ENCODE measurements at places on chromosomes 2 and 18.

DNA sequence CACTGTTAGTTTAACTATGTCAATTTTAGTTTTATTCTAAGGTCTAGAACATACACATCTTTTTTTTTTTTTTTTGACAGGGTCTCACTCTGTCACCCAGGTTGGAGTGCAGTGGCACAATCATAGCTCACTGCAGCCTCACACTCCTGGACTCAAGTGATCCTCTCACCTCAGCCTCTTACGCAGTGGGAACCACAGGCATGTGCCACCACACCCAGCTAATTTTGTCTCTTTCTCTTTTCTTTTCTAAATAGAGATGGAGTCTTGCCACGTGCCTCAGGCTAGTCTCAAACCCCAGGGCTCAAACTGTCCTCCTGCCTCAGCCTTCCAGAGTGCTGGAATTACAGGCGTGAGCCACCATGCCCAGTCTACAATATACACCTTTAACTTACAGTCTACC lies 69.5 kb upstream of the CHRNA1 start:
- no peak for DNase-seq

- DNase-seq = peak; percentile 66
Observed at GRCh38 chr2:11669454-11670291, at the start of gene NTSR2. NTSR2 (minus strand) TSS chr2:11670195; CDS start chr2:11670129, 66 bp downstream.

GRCh38 chr2:39851651-39852110 lies 72.6 kb upstream of the THUMPD2 start:
- DNase-seq = no peak

DNA sequence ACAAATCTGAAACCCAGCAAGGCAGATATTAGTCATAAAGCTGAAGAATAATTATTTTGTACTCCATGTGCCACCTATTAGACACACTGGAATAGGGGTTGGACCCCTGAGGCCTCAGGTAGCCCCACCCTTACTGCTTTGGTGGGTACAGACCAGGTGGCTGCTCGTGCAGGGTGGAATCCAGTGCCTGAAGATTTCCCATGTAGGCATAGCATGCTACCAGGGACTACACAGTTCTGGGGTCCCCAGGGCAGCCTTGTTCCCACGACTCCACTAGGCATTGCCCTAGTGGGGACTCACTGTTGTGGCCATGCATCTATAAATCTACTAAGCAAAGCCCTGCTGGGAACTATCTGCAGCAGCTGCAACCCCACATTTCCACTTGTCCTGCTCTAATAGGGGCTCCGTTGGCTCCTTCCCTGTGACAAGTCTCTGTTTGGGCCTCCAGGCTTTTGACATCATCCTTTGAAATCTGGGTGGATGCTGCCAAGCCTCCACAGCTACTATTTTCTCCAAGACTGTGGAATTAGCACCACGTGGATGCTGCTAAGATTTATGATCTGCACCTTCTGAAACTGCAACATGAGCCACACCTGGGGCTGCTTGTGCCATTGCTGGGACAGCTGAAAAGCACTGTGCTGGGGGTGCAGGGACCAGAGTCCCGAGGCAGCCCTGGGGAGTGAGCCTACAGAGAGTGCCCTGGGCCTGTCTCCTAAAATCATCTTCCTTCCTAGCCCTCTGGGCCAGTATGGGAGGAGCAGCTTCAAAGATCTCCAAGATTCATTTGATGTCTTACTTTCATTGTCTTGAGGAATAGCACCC lies 303.8 kb downstream of the FSIP2 start:
- no peak for DNase-seq

GRCh38 chr2:47014564-47015051 lies 99.0 kb upstream of the MCFD2 start:
- DNase-seq = no peak

DNA sequence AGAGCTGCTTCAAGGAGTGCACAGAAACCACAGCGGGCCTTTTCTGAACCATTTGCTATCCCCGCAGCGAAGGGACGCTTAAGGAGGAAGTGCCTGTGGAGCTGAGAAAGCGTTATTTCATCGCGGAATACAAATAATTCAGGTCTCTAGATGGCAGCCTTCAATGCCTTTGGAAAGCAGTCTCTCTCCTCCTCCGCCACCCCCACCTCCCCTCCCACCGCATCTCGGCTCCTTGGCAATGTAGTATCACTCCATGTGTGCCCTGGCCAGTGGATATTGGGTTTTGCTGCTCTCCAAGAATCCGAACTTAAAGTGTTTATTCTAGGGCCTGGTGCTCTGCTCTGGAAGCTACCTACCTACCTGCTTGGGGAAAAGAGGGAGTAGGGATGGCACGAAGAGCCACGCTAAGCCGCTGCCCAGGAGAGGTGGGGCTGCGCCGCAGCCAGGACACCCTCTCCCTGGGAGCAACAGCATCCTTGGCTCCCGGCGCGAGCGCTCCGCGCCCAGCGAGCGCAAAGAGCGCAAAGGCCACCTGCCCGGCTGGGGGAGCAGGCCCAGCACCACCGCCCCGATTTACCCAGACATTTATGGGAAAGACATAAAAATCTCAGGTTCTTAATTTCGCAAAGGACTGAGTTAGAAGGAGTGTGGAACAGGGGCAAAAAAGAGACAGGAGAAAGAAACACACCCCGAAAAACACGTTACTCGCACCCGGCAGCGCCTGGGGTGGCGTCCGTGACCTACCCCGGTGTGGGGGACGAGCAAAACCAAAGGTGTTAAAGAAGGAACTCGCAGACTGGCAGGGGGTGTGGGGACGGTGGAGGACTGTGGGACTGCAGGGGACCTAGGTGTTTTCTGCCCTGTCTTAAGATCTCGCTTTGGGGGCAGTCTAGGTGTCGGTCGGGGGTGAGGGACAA lies 1.0 kb downstream of the SPHKAP start:
- DNase-seq = no peak

DNA sequence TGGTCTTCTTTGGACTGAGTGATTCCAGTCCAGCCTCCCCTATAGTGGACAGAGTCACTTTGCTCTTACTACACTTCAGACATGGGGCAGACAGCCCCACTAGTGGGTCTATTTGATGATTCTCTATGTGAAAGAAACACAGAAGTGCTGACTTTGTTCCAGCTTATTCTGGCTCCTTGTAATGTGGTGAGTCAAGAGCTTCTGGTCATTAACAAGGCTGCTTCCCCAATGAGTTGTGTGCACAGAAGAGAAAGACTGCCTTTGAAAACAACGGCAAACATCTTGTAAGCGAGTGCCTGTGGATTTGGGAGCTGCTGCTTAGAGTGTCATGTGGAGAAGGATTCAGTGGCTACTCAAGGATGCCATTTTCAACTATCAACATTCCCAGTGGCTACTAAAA lies 39.1 kb downstream of the RMC1 start:
- DNase-seq = no peak

- DNase-seq = peak; percentile 5
Observed at GRCh38 chr2:163878718-163879117, 142.9 kb upstream of the FIGN start.

DNA sequence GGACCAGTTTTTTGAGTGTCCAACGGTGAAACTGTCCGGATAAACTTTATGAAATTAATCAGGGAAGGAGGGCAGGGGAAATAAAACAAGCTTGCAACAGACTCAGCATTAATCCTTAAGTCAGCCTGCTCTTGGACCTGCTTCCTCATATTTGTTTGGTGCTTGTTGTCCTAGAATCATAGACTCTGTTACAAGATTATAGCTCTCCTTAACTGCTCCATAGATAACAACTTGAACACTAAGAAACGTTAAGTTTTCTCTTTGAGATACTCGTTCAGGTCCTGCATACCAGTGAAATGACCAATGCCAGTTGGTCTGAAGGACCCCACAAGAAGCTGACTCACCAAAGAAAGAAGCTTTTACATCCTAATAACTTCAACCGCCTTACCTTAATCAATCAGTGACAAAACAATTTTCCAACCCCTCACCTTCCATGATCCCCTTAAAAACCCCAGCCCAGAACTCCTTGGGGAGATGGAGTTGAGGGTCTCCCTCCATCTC lies 493.2 kb downstream of the PID1 start:
- DNase-seq = no peak

Data from RWPE1 (cell line).